ENCODE measurements at places on chromosomes 7 and 10.

- DNase-seq: peak; percentile 72
Observed at GRCh38 chr7:34928052-34928451, 109.2 kb downstream of the DPY19L1 start.

- no peak for DNase-seq
Observed at GRCh38 chr7:39678930-39679709, 55.7 kb downstream of the RALA start.

- no peak for DNase-seq
Observed at GRCh38 chr7:82364048-82364447, 79.5 kb downstream of the CACNA2D1 start.

DNA sequence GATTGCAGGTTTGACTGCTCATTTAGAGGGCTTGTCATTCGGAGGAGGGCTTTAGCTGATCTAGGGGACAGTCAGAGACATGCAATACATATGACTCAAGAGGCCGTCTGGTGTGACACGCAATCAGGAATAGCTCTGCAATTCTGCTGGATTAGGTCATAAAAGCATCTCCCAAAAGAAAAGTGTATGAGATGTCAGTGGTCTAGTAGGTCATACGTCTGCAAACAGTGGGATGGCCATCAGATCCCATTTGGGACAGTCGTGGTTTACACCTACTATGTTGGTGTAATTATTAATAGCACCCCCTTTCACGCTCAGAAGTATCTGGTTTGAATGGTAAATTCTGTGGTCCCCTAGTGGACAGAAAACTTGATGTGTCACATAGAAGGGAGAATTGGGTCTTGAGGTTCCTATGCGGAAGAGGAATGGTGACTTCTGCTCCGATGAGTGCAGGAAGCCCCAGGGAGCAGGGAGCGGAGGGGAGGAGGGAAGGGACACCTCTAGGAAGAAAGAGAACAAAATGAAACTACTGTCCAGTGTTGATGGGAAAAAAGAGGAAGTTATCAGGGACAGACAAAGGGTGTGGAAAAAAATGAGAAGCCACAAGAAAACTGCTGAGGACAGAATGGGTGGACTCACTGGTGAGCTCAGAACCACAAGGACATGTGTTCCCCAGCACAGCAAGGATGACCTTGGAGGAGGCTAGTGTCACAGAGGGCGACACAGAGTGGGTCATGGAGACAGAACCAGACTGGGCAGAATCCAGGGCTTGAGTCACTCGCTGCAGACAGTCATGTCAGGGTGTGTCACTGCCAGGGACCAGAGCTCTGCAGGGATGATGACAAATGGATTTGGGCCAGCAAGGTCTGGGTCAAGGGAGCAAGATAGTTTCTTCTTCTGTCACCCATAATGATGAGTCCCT, 59.9 kb downstream of the MAP3K8 start:
- DNase-seq: no peak

DNA sequence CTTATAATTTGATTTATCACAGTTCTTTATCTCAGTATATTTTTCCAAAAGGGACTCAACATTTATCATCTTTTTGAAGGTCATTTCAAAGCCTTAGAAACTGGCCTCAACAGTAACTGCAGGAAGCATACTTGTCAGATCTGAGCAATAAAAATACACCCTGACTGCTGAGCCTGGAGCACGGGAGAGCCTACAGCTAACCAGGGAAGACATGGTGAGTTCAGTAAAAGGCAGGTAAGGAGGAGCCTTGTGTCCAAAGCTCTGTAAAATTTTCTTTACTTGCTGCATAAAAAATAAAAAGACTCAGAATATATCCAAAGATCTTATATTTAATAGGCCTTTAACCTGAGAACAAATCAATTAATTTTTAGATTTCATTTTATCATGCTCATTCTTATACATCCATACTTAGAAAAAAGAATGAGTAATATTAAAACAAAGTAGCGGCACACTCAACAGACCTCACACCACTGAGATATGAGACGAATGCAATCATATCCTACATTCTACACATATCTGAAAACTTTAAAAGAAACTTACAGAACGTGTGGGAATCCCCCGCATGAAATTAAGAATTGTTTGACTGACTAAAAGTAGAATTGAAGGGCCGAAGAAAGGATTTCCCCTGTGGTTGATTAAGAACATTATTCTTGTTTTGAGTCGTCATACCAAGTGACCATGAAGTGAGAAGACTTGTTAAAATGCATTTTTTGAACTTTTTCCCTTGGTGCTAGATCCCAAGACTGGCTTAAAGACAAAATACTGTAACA, 296.4 kb upstream of the MKLN1 start:
- DNase-seq: no peak

GRCh38 chr7:100829150-100829716, 1.9 kb upstream of the EPHB4 start:
- no peak for DNase-seq

DNA sequence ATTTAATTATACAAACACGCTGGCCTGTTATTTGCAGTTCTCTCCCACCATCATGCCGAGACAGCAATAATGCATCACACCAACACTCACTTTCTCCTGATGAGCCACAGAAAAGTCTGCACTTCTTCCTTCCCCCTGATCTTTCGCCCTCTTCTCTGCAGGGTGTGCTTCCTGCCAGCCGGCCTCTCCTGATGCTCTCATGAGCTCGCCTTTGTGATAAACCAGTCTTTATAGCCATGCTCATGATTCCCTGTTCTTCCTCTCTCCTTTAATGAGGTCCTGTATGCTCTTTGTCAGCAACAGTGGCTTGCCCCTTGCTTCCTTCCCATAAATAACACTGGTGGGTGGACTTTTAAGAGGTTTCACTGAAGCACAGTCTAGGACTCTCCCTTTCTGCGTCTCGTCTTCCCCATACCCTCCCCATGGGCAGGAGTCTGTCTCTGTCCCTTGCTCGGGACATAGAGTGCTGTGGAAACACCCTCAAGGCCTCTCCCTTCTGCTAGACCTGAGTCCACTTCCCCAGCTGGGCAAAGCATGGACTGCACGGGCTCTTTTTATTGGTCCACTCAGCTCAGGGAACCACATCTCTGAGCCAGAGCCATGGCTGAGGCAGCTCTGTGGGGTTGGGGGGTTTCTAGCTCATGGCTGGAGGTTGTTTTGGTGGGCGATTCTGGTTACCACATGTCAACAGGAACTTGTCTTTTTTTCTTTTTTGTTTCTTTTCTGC, 133.9 kb downstream of the C10orf105 start:
- no peak for DNase-seq

GRCh38 chr10:115957012-115957399, 316.0 kb downstream of the GFRA1 start:
- DNase-seq: no peak

DNA sequence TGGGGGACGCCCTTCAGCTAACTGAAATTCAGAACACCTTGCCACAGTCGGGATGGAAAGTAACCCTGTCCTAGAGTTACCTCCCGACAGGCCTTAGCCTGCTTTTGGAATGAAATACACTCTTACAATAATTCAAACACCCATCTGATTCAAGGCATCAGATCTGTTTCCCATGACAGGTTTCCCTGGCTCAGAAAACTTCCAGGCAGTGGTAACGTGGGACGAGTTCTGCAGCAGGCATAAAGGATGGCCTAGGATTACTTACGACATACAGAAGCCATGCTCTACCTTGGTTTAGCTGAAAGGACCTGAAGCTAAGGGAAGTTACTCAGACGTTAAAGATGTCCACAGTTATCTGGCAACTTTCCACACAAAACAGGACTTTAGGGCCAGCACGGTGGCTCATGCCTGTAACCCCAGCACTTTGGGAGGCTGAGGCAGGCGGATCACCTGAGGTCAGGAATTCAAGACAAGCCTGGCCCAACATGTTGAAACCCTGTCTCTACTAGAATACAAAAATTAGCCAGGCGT, 5.0 kb downstream of the PAXIP1 start:
- DNase-seq: no peak

DNA sequence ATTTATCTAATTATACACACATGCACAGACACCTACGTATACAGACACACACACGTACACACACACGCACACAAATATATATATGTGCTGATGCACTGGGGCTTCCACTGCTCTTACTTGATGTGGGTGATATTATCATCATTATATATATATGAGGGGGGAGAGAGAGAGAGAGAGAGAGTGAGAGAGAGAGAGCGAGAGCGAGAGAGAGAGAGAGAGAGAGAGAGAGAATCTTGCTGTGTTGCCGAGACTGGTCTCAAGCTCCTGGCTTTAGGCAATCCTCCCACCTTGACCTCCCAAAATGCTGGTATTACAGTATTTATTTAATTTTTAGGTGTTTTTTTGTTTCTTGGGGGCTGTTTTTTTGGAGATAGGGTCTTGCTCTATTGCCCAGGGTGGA, 3.6 kb upstream of the RABGEF1 start:
- no peak for DNase-seq

DNA sequence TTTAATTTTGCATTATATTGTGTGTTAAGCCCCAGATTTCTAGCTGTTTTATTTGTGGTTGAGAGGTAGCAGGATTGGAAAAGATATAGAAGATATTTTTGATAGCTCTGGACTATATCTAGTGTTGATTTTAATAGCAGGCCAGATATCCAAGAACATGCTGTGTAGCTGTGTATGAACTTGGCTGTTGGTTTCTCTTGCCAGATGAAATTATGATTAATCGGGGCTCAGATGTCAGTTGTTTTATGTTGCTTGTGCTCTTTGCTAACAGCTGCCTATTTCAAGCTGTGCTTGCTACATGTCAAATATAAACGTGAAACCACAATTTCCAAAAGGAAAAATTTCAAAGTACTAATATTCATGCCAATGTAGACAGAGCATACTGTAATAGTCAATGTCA, 141.1 kb downstream of the GRM3 start:
- no peak for DNase-seq

DNA sequence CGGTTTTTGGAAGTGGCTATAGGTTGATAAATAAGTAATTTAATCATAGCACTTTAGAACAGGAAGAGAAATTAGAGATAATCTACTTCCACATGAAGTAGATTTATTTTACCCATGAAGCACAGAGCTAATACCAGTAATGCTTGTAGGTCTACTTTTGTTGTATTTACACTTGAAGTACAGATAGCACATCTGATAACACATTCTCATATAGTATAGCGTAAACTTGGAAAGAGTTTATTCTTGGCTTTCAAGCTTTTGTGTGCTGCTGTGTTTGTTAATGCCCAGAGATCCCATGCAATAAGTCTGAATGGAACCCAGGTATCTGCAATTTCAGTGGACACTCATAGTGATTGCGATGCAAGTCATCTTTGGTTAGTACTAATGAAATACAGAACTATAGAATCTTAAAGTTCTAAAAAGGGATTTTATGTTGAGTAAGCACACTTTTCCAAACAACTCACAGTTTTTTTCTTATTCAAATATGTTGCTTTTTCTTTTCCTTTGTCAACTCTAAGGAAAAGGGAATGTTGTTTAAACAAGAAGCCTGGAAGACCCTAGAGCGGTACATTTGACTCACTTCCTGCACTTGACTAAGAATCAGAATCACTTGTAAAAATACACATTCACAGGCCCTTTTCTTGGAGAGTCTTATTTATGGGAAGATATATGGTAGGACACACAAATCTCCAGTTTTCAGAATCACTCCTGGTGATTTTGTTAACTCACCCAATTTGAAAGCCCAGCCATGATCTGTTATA, 105.8 kb downstream of the GNAI1 start:
- DNase-seq: no peak

DNA sequence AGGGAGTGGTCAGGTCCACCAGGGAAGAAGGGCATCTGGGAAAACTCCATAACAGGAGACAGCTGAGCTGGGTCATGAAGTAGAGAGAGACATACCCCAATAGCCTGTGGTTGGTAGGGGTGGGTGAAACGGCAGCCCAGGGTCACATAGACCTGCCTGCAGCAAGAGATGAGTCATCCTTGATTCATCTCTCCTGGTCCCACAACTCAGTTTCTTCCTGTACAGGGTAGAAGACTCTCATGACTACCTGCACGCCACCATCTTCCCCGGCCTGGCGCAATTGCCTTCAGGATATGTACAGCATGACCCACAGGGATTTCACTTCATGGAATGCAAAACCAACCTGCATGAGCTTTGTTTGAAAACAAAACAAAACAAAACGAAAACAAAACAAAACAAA, 45.1 kb upstream of the ADAM12 start:
- no peak for DNase-seq

DNA sequence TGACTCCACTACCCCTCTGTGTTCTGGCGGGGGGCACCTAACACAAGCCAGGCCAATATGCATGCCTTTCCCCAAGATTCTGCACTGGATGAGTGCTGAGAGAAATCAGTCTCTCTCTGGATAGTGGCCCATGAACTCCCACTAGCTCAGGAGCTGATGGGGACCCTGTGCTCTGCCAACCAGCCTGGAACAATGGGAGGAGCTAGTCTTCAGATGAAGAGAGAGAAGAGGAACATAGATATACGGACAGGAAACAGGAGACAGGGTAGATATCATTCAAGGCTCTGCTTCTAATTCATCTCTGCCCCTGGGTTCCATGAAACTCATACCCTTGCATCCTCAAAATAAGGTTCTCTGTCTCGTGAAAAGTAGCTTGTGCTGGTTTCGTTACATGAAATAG, 27.9 kb upstream of the PLXNA4 start:
- DNase-seq: no peak

- DNase-seq: no peak
Observed at GRCh38 chr10:89371079-89371478, 6.8 kb upstream of the IFIT1B start.

GRCh38 chr10:78215645-78216044, 182.0 kb downstream of the RPS24 start:
- DNase-seq: peak; percentile 24

DNA sequence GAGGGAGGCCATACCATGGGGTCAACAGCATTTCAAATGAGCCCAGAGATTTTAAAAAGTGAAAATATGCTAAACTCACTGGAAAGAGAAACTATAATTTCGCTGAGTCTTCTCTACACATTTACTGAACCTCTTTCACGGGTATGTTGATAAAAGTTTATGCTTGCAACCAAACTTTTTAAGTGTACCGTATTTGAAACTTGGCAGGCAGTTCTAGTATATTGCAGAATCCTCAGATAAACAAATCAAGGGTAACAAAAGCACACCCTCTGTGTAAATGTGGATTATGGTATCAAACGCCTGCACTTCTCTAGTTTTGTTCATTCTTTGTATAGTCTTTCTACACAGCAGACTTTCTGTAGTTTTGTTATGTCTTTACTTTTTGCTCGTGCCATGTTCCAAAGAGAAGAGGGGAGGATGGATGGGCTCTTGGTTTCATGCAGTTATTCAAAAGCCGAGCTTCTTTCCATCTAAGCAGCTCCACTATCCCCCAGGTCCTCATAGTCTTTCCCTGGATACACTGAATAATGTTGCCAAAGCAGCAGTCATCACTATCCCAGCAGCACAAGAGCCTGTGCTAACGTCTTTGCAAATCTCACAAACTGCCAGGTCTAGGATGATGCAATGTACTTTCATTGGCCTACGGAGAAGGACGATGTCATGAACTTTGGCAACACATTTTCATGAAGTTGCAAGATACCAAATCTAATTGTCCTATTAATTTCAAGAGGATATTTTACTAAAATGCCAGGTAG, 131.2 kb downstream of the MPP7 start:
- DNase-seq: no peak

GRCh38 chr10:16852624-16853023, 35.4 kb upstream of the RSU1 start:
- DNase-seq: no peak

- DNase-seq: no peak
Observed at GRCh38 chr7:43856996-43857395, 12.3 kb downstream of the MRPS24 start.
